A549 (cell line): ENCODE measurements at places on chromosomes 12 and 14.

DNA sequence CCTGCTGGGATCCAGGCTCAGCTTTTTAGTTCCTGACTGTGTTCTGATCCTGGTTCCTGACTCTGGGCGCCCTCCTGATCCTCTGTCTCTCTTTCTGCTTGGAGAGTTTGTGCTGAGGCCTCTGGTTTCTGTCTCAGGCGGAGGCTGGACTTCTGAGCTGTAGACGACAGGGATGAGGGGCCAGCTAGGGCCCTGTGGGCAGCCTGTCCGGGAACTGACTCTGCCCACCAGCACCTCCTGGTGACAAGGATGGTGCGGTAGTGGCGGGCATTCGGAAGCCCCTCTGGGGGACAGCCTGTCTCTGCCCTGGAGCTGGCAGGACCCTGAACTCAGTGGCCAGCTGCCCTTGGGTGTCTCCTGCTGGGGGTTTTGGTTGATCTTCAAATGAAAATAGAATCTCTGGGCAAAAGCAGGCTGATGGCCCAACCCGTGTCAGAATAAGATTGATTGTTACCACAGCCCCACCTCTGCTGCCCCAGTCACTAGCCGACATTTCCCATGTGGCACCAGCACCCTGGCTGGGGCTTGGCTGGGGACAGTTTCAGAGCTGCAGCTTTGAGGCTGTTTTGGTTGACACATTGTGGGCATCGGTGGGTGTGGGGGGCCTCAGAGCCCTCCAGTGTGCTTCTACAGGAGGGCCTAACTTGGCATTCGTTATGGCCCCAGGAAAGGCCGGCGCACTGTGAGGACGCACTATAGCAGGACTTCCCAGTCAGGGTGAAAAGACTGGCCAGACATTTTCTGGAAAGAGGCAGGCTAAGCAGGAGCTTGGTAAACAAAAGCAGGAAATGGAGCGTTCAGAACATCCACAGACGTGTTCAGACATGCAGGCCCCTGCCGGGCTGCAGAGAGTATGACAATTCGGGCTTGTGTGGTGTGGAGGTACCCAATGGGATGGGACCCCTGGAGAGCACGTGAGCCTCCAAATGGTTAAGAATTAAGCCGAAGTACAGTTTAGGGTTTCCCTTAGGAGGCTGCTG is 16.2 kb downstream of the KRT80 start:
- DNase-seq = no peak

GRCh38 chr12:59973515-59973914 is 377.7 kb downstream of the SLC16A7 start:
- no peak for DNase-seq

DNA sequence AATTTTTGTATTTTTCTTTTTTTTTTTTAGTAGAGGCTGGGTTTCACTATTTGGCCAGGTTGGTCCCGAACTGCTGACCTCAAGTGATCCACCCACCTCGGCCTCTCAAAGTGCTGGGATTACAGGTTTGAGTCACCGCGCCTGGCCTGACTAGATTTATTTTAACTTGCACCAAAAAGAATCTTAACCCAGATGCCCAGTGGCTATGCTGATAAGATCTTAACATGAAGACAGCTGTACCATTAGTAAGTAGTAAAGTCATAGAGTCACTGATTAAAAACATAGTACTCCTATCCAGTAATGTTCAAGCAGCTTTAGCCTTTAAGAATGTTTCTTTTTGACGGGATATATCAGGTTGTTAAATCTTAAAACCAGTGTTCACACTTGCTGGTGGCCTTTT is 1061.8 kb upstream of the FLRT2 start:
- no peak for DNase-seq

GRCh38 chr12:26691234-26691970 is 141.6 kb downstream of the ITPR2 start:
- peak; percentile 84 for DNase-seq

DNA sequence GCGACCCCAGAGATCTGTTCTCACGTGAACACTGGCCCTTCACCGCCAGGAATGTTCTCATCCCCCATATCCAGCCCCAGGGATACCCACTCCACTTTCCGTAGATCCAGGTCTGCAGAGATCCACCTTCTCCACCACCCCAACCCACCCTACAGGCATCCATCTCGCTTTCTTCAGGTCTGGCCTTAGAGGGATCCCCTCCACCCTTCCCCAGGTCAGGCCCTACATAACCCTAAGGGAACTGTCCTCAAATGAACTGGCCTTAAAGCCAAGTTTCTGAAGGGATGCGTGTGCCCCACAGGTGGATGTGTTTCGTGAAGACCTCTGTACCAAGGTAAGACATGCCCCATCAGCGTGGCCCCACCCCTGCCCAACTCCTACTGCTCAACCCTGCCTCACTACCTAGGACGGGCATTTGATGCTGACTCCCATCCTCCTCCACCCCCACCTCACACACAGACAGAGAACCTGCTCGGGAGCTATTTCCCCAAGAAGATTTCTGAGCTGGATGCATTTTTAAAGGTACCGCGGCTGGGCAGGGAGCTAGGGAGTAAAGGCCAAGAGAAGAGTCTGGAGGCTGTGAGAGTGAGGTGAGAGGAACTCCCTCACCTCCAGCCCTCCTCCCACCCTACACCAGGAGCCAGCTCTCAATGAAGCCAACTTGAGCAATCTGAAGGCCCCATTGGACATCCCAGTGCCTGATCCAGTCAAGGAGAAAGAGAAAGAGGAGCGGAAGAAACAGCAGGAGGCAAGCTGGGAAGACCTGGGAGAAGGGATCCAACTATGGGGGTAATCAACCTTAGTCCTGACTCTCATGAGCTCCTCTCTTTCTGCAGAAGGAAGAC is 912 bp downstream of the PSME1 start:
- DNase-seq = no peak

GRCh38 chr12:42221726-42222125 is 16.3 kb downstream of the YAF2 start:
- no peak for DNase-seq

DNA sequence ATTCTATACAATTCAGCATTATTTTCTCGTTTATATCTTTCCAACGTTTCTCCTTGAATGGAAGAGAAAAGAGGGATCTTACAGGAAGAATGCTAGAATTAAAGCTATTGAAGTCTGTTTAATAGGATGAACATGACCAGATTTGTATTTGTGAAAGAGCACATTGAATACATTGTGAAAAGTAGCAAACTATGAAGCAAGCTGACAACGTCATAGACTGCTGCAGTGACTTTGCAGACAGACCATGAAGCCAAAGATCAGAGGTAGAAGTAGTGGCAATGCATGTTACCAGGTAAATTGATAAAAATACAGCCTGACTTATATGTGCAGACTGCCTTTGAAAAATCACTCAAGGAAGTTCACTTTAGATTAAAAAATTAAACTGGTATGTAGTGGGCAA is 146.1 kb downstream of the RASSF9 start:
- no peak for DNase-seq

DNA sequence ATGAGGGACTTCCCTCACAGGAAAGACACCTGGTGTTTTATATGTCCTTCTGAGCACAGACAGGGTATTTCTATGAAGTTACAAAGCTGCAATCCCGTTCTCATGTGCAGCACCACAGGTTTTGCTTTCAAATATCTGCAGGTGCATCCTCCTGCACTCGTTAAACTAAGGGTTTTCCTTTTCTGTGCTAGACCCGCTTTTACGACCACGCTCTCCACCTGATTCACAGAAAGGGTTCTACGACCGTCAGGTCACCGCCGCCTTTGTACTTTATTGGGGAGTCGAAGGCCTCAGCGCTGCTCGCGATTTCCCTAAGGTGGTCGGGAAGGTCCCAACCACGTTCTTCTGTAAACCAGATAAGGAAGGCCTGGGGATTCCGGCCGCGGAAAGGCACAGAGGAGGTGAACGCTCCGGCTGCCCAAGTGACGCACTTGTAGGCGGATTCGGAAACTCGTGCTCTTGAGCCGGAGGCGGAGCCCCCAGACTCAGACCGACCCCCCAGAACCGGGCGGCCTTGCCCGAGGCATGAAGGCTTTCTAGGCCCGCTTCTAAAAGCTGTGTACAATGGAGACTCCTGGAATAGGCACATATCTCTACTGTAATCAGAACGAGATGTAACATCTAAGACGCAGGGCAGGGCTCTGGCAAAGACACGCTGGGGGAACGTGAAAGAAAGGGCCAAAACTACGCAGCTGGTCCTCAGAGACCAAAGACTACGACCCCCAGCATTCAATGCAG is 995 bp upstream of the HSP90B1 start:
- DNase-seq = peak; percentile 92

GRCh38 chr12:123038966-123039365 is 58.5 kb downstream of the ARL6IP4 start:
- DNase-seq = no peak

GRCh38 chr14:106681568-106681967 is 1155.2 kb downstream of the TMEM121 start:
- DNase-seq = no peak

- no peak for DNase-seq
Measured at GRCh38 chr14:73776194-73776537, 62.0 kb upstream of the PNMA1 start.

GRCh38 chr12:111454311-111454710 is 48.6 kb downstream of the SH2B3 start:
- DNase-seq = no peak

DNA sequence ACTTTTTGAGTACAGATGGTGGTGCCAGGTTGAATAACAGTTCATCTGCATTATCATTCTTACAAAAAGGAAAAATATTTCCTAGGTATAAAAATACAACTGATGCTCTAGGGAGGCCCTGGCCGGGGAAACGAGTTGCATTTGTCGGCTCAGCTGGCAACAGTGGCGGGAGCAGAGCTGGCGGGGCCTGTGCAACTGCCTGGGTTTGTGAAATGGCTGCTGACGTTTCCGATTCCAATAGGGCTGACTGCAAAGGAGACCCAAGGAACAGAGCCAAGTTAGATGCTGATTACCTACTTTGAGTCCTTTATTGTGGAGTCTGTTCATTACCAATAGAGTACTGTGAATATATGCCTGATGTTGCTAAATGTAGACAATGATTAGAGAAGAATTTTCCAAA is 25.8 kb upstream of the PHLDA1 start:
- no peak for DNase-seq

DNA sequence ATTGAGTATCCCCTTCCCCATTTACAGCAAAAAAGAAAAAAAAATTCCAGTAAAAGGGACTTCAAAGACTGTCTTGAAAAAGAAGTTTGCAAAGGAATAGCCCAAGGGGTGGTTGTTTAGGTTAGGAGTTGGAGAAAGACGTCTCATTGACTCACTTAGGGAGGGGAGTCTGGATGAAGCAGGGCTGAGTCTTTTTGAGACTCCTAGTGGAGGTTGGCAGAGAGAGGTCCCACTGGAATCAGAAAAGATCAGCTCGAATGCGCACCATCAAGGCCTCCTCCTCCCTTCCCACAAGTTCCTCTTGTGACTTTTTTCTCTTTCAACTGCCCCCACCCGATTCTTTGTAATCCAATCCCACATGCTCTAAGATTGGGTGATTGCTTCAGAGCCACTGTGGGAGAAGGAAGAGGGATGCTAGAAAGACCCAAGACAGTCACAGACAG is 1.9 kb downstream of the ARHGEF40 start:
- DNase-seq = peak; percentile 32

DNA sequence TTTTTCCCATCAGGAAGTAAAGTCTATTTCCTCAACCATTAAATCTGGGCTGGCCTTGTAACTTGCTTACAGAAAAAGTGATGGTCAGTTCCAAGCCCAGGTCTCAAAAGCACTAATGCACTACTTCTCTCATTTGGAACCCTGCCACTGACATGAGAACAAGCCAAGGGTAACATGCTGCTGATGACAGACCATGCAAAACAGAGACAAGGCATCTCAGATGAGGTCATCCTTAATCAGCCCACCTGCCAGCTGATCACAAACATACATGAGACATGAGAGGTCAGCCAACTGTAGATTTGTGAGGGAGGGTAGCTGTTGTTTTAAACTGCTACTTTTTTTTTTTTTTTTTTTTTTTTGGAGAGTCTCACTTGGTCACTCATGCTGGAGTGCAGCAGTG is 16.2 kb downstream of the TWF1 start:
- DNase-seq = no peak

DNA sequence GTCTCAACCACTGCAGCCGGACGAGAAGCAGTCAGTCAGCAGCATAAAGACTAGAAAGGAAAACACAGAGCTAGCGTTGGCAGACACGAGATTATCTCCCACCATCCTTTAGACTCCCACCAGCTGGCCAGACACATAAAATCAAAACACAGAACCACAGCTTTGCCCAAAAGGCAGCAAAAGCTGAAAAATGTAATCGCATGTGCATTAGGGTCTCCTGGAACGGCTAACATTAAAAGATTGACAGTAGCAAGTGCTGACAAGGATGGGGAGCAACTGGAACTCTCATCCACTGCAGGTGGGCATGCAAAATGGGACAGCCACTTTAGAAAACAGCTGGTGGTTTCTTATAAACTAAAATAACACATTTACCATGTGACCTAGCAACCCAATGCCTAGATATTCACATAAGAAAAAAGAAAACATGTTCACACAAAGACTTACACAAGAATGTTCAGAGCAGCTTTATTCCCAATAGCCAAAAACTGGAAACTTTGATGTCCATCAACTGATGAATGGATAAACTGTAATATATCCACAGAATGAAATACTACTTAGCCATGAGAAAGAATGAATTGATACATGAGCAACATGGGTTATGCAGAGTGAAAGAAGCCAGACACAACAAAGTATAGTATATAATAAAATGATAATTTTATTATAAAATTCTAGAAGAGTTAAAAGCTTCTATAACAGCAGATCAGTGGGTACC is 37.7 kb downstream of the NCOR2 start:
- no peak for DNase-seq

DNA sequence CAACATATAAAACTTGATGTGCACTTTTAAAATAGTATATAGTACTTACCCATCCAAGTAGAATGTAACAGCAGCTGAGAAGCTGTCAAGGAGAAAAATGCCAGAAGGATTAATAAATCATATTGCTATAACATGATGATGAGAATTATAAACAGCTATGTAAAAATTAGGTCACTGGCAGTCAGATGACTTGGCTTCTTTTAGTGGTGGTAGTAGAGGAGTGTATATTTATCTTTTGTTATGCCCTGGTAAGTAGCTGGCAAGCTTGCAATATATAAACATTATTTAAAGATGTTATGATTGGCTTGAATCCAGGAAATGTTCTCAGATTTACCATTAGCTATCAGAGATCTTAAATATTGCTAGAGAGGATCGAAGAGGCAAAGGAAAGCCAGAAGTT is 471.0 kb upstream of the MGAT4C start:
- DNase-seq = no peak

DNA sequence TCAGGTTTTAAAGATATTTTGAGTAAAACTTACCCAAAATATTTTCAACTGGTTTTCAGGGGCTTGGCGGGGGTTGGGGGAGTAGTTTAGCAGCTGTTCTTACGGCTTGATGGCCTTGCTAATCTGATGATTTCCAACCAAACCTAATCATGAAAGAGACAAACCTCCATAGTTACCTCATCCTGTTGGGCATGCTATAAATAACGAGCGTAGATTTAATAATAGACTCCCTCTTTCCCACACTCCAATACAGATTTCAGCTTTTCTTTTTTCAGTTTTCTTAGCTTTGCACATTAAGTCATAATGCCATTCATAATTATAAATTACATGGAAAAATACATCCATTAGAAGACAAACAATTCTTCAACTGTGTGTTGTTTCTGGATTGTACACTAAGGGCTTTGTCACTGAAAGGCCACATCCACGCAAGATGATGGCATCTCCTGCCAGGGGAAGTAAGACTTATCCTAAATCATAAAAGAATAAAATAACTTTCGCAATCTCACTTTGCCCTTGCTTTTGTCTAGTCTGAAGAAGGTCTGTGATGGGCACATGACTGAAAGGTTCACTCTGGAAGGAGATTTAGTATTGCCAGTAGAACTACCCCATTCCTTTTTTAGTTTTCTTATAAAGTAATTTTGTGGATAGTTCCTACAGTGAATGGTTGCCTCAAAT is 23.2 kb downstream of the ITPR2 start:
- no peak for DNase-seq

GRCh38 chr12:64696080-64696741 is 63.0 kb downstream of the GNS start:
- peak; percentile 53 for DNase-seq
